ENCODE measurements at places on chromosomes 3 and 15.
A peak's percentile ranks its signal among the peaks of the same experiment; 100 is the strongest.

- no peak for DNase-seq
Observed at GRCh38 chr15:89672221-89673164, 6.7 kb downstream of the PLIN1 start.

GRCh38 chr3:184710870-184711492 lies 883 bp downstream of the MAGEF1 start:
- no peak for DNase-seq

DNA sequence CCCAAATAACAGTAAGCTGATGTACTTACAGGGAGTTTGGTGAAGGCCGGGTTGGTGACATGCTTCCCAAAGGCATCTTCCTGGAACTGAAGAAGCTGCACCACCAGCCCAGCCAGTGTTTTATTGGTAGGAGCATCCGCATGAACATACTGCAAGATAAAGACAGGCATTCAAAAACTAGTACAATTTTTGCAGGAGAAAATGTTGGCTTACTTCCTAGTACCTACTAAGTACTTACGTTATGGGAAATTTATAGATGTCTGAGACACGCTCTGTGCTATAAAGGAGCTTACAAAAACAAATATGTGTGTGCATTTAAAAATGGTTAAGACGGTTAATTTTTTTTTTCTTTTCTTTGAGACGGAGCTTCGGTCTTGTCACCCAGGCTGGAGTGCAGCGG lies 8.9 kb downstream of the SMARCC1 start:
- no peak for DNase-seq

DNA sequence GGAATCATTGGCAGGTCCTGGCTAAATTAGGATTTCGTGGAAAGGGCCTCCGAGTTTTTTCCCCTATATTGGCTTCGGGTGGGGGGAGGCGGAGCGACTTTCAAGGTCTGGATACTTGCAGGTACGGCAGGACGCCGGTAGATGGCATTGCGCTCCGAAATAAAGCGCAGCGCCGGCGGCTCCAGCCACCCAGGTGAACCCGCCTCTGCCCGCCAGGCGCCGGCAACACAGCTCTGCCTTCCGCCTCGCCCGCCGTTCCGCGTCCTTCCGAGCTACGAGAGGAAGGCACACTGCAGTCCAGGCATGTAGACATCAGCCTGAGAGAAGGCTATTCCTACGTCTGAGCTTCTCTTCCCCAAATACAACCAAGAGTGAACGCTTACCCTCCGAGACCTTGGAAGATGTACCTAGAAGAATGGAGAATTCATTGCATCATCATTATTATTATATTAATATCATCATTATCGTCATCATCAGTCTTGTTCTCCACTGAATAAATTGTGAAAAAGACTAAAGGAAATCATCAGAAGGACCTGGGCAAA lies 514.1 kb downstream of the MECOM start:
- peak; percentile 80 for DNase-seq

- no peak for DNase-seq
Observed at GRCh38 chr15:32877252-32878019, 159.6 kb downstream of the GREM1 start.

- no peak for DNase-seq
Observed at GRCh38 chr3:172577987-172578570, 54.8 kb upstream of the TNFSF10 start.

DNA sequence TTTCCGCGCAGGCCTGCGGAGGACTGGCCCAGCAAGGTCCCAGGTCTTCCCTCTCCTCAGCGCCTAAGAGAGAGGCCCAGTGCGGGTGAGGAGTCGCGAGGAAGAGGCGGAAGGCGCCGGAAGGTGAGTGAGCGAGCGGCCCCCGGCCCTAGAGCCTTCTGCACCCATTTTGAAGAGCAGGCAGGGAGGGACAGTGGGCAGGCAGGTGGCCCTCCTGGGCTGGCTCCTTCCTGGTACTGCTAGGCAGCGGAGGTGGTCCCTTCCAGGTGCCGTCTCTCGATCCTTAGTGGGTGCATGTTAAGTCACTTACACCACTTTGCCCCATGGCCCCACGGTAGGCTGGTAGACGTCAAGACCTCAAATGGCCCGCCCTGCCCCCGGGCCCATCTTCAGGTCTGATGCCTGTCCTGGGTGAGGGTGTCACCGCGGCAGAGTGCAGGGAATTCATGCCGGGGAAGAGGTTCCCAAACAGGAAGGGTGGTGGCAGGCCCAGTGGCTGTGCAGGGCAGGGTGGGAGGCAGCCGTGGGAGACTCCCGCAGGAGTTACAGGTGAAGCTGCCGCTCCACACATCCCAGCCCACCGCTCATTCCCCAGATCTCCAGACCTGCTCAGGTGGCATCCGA lies 14.4 kb downstream of the PAK6 start:
- peak; percentile 76 for DNase-seq

GRCh38 chr3:138203938-138204337 lies 16.8 kb downstream of the ARMC8 start:
- DNase-seq = no peak

Data from RWPE2 (cell line).